ENCODE measurements at places on chromosomes 13 and 19.

DNA sequence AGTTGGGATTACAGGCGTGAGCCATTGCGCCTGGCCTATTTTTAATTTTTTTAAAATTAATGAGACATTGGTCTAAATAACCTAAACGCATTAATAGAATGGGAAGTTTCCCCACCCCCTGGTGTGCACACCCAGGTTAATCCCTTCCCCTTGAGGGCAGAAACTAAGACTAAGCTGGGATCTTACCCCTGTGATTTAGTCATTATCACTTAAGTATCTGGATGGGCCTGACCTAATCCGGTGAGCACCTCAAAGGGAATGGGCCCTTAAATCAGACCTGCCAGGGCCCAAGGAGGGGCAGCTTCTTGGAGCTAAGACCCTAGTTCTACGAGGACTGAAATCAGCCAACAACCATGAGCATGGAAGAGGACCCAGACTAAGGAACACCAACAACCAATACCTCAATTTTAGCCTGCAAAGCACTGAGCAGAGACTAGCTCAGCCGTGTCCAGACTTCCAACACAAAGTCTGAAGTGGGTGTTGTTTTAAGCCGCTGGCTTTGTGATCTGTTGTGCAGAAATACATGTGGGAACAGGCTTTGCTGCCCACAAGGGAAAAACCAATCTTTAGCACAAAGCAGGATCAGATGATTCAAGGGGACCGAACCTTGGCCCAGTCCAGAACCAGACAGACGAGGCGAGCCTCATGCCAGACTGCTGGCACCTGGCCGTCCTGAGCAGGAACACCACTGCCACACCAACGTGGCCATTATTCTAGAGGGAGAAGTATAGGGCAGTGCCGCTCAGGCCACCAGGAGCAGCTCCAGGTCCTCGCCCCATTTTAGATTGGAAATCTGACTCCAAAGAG lies 7.1 kb downstream of the UBE2S start:
- DNase-seq = no peak

DNA sequence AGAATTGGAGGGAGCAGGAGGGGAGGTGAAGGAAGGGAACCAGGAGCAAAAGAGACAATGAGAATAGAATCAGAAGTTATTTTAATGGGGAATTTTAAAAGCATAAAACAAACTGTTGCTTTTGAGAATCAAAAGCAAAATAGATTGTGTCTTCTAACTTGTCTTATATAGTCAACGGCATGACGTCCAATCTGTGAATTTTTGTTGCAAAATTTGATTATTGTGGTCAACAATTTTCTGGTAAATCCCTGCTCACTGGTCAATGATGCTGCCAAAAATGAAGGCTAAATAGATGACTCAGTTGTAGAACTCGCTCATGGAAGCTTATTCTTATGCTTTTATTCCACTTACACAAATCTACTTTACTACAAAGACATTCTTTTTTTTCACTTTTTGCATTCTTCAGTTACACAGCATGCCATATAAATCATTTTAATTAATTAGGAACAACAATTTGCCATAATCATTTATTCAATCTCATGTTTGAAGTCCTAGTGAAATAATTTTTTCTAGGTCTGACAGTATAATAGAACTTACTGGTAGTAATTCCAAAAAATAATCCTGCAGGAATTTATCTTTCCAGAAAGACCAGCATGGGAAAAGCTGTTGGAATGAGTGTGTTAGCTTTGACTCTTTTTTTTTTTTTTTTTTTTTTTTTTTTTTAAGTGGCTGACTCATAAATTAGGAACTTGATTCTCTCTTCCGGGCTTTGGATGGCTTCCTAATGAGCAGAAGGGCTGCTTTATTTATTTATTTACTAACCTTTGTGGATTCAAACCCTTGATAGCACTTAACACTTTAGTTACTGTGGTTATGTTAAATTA lies 256.9 kb downstream of the SPRY2 start:
- DNase-seq = peak; percentile 6

- DNase-seq = no peak
Observed at GRCh38 chr19:2927032-2927430, 17.7 kb downstream of the ZNF77 start.

GRCh38 chr19:3369337-3370213 lies 3.2 kb downstream of the NFIC start:
- DNase-seq = no peak

- no peak for DNase-seq
Observed at GRCh38 chr13:67769987-67770341, 539.8 kb upstream of the PCDH9 start.

DNA sequence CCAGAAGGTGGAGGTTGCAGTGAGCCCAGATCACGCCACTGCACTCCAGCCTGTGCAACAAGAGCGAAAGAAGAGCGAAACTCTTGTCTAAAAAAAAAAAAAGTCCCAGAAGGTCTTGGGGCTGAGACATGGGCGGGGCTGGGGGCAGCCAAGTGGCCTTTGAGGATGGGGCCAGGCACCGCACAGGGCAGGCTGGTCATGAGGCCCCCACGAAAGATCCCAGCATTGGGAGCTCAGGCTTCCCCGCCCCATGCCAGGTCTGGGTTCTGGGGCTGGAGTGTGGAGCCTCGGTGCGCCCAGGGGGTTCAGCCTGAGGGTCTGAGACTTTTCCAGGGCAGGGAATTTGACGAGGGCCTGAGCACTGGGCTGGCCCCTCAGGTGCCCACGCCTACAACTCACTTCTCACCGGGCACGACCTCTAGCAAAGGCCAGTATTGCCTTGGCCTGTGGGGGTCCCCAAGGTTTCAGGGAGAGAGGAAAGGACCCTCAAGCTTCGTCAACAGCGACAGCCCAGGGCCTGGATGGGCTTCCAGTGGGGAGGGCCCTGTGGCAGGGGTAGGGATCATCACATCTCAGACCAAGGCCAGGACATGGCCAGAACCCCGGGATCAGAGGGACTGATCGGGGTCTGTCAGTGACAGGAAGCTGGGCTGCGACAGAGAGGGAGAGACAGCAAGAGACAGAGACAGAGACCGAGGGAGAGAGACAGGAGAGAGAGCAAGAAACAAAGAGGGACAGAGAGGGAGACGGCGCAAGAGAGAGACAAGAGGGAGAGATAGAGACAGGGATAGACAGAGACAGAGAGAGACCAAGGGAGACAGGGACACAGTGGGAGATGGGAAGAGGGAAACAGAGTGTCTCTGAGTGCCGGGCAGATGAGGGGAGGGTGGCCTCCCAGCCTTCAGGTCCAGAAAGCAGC lies 7.5 kb upstream of the MEX3D start:
- no peak for DNase-seq

DNA sequence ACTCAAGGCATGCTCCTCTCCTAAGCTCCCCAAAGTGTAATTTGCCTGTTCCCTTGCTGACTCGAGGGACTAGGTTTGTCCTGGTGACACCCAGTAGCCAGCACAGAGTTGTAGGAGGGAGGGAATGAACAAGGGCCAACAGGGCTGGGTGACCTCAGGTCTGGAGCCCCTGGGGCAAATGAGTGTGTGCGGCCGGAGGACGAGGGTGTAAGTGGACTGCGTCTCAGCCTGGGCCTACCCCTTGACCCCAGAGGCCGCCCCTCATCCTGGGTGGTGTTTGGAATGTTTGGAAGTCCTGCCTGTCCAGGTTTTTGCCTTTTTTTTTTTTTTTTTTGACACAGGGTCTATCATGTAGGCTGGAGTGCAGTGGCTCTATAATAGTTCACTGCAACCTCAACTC lies 1.3 kb upstream of the ZNF653 start:
- no peak for DNase-seq

Data from NCI-H345 (cell line).